ENCODE measurements at places on chromosomes 4 and X.

DNA sequence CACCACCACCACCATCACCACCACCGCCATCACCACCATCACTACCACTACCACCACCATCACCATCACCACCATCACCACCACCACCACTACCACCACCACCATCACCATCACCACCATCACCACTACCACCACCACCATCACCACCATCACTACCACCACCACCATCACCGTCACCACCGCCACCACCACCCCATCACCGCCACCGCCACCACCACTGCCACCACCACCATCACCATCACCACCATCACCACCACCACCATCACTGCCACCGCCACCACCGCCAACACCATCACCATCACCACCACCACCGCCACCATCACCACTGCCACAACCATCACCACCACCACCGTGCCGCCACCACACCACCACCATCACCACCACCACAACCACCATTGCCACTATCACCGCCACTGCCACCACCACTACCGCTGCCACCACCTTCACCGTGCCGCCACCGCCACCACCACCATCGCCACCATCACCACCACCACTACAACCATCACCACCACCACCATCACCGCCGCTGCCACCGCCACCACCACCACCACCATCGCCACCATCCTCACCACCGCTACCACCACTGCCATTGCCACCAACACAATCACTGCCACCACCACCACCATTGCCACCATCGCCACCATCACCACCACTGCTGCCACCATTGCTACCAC is 1511.3 kb upstream of the AGA start:
- DNase-seq, result no peak

GRCh38 chrX:13933352-13933751 is 96.3 kb downstream of the GEMIN8 start:
- no peak for DNase-seq

DNA sequence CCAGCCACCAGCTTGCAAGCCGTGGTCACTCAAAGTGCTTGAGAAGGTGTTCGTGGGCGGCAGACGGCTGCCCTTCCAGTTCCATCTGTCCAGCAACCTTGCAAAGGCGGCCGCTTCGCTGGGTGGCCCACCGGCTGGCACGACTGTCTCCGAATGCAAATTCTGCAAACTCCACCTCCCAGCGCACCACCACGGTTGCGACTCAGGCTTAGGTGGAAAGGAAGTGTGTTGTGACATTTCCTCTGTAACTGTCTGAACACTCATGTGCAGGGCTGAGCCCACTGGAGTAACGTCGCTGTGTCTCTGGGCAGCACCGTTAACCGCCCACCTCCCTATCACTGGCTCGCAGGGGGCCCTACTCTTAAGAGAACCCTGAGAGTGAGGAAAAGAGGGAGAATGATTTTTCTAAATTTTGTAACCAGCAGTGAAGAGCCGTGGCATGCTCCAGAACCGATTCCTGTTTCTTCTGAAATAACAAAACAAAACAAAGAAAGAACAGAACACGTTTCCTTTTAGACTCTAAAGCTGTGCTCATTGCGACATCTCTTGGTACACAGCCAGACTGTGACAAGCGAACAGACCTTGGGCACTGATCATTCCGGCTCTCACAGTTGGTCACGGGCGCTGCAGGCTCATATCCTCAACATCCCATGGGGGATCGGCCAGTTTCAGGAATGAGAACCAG is at the start of gene P2RY8:
TSS of gene P2RY8 (minus strand) at position 155 of the 685 bp plus-strand sequence. CDS start 70,627 bp downstream, outside the sequence.
- peak; percentile 79 for DNase-seq

DNA sequence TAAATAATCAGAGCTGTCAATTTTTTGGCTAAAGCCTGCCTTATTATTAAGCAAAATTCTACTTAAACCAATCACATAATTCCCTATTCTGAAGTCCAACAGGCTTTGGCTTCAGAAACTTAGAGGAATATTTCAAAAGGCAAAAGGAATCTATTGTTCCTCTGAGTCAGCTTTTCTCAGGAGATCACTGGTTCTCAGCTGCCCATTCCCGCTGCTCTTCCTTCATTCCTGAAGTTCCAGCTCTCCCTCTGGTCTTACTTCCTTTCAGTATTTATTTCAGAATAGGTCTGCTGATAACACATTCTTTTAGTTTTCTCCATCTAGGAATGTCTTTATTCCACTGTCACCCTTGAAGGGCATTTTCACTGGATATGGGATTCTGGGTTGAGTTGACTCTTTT is 133.7 kb downstream of the SOWAHB start:
- no peak for DNase-seq

- DNase-seq, result no peak
Observed at GRCh38 chr4:90198086-90198847, 71.1 kb downstream of the CCSER1 start.

- no peak for DNase-seq
Observed at GRCh38 chrX:110012818-110013485, 10.0 kb downstream of the TMEM164 start.

DNA sequence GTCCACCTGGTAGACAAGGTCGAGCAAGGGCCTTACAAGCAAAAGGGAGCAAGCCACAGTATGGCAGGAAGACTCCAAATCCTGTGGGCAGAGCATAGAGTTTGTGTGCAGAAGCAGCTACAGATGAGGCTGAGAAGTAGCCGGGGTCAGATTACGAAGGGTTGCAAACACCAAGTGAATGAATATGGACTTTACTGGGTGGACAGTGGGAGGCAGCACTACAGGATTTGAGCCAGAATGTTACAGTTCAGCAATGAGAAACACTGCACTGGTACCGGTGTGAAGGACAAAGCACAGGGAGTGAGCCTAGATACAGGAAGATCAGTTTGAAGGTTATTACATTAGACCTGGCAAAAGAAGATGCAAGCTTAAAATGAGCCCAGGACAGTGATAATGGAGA is 46.1 kb upstream of the HOPX start:
- DNase-seq, result no peak

GRCh38 chr4:86184901-86185285 is 175.0 kb downstream of the MAPK10 start:
- no peak for DNase-seq

Data from sigmoid colon (tissue), 7 donors.